A172 (cell line): ENCODE measurements at places on chromosomes 2 and 18.

DNA sequence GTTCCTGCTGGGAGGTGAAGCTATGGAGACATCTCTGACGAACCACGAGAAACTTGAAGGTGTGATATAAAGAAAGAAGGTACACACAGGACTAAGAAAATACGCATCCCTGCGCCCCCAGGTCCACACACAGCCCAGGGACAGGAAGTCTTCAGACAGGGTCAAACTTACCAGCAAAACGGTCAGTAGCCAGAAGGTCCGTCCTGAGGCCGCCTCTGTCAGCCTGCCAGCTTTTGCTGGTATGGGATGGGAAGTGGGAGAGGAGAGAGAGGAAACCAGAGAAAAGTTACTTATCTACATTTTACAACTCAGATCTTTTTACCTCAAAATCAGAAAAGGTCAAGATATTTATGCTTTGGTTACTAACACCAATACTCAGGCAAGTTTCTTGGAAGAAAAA, 47.2 kb downstream of the HDLBP start:
- DNase-seq, result no peak

DNA sequence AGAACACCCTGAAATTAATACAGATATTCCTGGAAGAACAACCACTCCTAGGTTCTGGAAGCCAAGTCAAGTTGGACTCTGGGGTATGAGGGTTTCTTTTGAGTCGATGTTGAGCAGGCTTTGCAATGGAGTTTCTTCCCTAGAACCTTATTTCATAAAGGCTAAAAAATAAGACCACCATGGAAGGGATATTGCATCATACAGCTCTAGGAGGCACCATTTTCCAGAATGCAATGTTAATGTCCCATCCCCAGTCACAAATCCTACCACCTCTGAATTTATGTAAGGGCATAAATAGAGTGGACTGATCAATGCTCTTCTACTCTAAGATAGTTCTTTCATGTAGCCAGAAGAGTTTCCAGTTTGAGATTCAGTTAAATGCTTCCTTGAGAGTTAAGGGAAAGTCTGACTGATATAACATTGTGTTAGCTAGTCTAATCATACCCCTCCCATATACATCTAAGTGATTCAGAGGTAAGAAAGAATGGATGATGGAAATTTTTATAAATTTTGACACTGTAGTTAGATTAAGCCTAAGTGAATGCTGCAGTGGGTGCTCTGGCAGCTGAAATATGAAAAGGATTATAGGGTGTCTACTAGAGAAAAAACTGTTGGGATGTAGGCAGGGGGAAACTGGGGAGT, 22.0 kb downstream of the ARHGAP15 start:
- no peak for DNase-seq

GRCh38 chr18:75945265-75945933, 517.9 kb upstream of the SMIM21 start:
- no peak for DNase-seq

DNA sequence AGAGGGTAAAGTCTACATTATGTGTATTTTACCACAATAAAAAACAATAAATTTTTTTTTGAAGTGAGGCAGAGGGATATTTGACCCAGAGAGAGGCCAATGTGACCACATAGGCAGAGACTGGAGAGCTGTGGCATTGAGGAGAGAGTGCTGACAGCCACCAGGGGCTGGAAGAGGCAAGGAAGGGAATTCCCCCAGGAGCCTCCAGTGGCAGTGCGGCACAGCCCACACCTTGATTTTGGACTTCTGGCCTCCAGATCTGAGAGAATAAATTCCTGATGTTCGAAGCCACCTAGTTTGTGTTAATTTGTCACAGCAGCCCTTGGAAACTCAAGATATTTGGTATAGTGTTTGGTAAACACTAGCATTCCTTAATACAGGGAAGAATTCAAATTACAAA, 22.7 kb downstream of the ANKRD29 start:
- DNase-seq, result no peak

- DNase-seq, result no peak
Observed at GRCh38 chr2:57097855-57098254, 914.1 kb downstream of the CCDC85A start.

GRCh38 chr2:216901273-216901672, 41.4 kb upstream of the TNP1 start:
- no peak for DNase-seq

DNA sequence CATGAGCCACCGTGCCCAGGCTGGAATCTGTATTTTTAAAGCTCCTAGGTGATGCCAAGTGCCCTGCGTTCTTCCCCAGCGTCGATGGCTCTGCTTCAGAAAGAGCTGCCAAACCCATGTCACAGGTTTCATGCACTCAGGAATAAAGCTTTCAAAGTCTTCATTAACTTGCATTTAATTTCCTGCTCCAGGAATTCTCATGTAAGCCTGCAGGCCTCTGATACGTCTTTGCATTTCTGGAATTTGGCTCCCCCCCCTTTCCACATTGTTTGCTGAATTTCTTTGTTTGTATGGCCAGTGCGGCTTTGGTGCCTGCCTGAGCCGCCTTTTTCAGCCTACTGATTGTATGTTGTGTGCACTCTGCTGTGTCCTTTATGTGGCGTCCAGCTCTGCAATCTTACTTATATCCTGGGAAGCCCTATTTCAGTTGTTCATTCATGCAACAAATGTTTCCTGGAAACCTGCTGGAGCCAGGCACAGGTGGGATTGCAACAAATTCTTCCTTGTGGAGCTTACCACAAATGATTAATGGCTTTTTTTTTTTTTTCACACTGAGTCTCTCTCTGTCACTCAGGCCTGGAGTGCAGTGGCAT, 17.9 kb upstream of the OTOF start:
- DNase-seq, result no peak

DNA sequence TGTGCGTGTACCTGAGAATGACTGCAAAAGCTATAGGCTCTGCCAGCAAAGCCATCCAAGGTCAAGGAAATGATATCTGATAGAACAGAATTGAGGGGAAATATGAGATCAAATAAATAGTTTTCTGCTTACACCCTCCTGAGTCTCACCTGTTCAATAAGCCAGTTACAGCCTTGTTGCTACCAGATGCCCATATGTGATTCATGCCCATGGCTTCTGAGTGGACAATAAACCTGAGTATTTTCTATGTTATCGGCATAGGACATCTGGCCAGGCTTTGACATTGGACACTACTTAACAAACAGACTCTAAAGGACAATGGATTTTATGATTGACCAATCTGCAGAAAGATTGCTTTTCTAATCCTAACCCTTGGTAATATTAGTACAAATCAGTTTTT, 297.9 kb downstream of the LRATD1 start:
- no peak for DNase-seq

DNA sequence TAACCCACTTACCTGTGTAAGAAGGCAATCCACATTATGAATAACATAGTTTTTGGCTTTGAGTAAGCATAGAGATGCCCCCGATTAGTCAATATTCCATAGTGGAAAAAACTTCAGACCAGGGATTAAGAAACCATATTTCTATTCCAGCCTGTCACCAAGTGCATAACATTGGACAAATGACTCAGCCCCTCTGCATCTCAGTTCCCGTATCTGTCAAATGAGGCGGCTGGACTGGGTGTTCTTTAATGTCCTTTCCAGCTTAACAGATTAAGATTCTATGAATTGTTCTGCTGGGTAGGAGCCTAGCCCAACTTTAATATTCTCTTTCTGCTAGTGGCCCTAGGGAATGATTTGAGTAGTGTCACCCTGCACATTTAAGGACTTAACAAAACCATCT, 11.8 kb upstream of the FTCDNL1 start:
- DNase-seq, result no peak

DNA sequence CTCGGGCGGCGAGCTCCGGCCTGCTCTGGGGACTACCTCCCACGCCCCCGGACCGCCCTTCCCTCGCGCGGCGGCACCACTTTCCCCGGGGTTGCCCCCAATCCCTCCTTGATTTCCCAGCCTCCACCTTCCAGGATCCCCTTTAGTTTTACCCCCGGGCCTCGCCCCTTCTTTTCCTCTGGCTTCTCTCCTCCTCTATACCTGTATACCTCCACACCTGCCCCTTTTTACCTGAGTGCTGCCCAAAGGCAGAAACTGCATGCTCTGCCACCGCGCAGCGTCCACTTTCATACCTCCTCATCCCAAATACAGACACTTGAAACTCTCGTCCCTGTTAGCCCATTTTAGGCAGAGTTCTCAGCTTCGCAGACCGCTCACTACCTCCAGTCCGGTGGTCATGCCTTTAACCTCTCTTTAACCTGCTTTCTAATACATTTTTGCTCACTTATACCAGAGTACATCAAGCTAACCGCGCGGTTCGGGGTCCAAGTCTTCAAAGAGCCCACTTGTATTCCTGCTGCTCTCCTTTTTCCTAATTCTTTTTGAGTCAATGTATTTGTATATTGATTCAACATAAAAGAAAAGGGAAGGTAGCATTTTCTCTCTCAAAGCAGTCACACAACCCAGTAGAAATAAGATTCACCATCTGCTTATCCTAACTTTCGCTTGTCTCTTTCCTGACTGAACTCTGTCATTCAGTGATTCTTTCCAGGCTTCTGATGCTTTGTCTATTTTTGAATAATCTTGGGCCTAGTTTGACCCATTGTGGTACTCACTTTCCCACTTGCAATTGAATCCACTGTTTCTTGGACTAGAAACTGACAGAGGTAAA, 901 bp downstream of the SPOPL start:
- peak; percentile 8 for DNase-seq

DNA sequence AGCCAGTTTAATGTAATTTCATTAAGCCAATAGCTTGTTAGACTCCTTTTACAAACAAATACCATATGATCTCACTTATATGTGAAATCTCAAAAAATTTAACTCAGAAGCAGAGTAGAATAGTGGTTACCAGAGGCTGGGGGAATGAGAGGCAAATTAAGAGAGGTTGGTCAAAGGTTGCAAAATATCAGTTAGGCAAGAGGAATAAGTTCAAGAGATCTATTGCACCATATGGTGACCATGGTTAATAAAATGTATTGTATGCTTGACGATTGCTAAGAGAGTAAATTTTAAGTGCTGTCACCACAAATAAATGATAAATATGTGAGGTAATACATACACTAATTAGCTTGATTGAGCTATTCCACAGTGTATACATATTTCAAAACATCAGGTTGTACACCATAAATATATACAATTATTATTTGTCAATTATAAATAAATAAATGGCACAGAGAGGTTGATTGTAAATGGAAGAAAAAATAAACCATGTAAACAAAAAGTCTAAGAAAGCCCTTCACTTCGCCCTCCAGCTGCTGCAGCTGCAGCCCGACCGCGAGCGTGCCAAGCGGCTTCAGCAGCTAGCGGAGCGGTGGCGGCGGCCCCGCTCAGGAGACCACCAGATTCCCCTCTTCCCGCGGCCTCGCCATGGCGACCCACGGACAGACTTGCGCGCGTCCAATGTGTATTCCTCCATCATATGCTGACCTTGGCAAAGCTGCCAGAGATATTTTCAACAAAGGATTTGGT, 23.0 kb upstream of the ACTR2 start:
- no peak for DNase-seq

GRCh38 chr2:163610817-163611556, 124.8 kb downstream of the FIGN start:
- peak; percentile 18 for DNase-seq

GRCh38 chr18:57002627-57003026, 144.3 kb upstream of the BOD1L2 start:
- no peak for DNase-seq

DNA sequence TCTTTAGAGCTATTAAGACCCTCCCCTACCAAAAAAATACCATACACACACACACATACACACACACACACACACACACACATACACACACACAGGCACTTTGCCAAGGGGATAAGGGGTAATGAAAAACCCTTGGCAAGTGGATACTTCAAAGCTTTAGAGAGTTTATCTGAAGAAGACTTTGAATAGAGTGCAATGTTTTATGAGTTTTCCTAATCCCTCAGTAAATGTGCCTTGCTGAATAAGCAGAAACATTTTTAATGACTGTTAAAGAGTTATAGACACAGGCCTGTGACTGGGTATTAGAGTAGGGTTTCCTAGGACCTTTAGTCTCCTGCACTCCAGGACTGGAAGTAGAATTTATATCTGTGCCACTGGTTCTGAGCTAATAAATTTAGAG, 75.5 kb upstream of the CTAGE1 start:
- no peak for DNase-seq

DNA sequence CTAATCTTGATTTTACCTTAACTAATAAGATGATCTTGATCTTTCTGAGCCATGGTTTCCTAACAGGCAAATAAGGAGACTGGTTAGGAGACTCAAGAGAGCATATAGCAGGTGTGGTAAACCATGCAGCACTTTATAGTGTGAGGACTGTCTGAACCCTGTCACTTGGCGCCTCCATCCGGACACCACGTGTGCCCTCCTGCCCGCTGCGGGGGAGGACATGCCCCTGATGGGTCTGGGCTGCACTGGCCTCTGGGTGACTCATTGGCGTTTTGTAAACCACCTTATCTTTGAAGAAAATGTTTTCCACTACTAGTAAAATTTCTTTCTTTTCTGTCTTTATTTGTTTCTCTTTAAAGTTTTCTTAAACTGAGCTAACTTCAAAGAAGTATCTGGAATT, 131.1 kb downstream of the FMNL2 start:
- DNase-seq, result peak; percentile 85

GRCh38 chr2:192500550-192501200, 305.9 kb upstream of the TMEFF2 start:
- DNase-seq, result peak; percentile 71

DNA sequence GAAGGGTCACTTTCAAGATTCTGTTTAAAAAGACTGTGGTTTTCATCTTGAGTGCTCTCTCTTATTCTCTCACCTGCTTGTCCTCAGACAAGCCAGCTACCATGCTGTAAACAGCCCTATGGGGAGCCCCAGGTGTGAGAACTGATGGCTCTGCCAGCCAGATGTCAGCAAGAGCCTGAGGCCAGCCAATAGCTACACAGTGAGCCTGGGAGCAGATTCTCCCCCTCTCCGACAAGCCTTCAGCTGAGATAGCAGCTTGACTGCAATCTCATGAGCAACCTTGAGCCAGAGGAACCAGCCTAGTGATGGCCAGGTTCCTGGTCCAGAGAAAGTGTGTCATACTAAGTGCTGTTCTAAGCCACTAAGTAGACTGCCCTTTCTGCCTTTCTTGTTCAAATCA, 272.1 kb downstream of the NAPG start:
- no peak for DNase-seq

DNA sequence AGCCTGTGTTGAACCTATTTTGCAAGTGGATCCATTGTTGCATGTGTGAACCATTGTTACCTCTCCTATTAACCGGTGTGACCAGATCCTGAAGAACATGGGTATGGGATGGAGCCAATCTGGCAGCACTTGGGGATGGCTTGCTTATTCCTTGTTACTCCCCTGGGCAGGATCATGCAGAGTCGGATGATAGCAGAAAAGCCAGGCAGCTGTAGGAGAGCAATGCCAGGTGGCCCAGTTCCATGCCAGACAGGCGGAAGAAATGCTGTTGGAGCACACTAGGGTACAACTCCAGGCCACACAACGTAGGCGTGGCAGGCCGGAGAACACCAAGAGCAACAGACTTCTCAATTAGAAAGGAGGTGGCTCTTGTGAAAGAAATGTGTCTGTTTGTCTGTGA, 16.3 kb upstream of the MYO1B start:
- no peak for DNase-seq

GRCh38 chr2:216210701-216211540, 101.8 kb downstream of the XRCC5 start:
- no peak for DNase-seq
